ENCODE measurements at places on chromosomes 7 and 10.

DNA sequence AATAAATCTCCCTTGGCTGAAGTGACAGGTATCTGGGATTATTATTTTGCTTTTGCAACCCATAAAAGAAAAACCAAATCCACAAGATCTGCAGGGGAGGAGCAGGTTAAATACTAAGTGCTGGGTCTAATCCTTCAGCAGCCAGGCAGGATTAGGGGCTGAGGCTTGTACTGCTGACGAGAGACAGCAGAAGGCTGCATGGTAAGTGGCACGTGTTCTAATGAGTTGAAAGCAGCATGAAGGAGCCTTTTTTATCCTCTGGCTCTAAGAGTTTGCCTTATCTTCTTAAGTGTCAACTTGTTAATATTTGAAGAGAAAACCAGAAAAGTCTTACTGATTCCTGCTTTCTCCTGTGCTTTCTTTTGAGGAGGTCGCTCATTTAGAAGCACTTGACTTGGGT is 50.0 kb downstream of the LYZL2 start:
- DNase-seq, result no peak

DNA sequence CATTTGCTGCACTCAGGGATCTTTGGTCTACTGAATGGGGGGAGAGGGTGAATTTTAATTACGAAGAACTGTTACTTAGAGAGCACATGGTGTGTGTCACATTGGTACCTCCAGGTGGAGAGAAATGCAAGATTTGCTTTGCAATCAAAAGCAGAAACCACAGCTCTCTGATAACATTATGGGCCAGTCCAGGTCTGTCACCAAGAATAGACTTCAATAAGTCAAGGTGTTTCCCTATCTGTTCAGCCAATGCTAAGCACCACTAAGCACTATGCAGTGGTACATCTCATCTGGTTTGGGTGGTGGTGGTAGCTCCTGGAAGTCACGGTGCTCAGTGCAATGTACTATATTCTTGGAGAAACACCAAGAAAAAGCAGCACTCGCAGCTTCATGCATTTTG is 119.6 kb upstream of the AFAP1L2 start:
- DNase-seq, result no peak

GRCh38 chr7:30810986-30811385 is 39.8 kb downstream of the MINDY4 start:
- no peak for DNase-seq

- DNase-seq, result no peak
These were observed 60.2 kb downstream of the CCDC71L start for GRCh38 chr7:106600569-106601373.

DNA sequence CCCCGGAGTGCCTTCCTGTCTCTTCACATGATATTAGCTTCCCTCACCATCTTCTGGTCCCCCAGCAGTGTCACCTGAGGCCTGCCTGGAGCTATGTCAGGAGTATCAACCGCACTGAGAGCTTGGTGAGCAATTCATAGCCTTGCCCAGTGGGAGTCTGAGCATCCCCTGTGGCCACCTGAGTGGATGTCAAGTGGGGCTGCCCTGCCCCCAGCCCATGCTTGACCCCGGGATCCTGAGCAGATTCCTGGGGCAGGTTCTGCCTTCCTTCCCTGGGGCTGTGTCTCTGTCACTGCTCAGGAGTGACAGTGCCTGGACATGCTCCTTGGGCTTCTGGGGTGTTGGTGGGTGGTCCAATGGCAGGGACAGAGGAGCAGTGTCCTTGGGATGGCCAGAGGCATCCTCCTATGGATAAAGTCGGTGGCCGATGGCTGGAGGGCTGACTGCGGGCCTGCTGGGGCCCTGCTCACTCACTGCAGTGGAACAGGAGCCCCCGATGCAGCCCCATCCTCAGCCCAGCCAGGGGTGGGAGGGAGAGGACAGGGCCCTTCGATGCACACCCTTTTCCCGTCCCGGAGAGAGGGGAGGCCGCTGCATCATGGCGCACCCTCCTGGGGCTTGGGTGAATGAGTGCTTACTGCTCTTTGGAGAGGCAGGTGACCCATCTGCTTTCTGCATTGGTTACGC is 95.7 kb downstream of the BMS1 start:
- DNase-seq, result no peak
